ENCODE measurements at places on chromosomes 3 and 15.

DNA sequence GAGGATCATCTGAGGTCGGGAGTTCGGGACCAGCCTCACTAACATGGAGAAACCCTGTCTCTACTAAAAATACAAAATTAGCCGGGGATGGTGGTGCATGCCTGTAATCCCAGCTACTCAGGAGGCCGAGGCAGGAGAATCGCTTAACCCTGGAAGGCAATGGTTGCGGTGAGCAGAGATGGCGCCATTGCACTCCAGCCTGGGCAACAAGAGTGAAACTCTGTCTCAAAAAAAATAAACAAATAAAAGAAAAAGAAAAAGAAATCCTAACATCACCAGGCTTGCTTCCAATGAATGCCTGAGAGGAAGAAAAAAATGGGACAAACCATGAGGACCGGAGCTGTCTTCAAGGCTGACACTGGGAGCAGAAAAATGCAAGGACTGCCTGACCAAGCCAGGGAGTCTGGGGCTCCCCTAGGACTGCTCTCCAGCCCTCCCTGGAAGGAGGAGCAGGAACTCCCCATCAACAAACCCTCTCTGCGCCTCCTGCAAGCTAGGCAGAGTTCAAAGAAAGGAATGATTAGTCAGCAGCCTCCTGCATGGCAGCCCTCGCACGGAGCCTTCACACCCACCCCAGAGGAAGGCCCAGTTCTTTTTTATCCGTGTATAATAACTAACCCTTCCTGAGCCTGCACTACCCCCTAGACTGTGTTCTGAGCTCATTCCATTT, 55.4 kb downstream of the NUP210 start:
- no peak for DNase-seq

- no peak for DNase-seq
Measured at GRCh38 chr15:49075881-49076280, 29.6 kb upstream of the SECISBP2L start.

GRCh38 chr15:99983886-99984286, 250.6 kb upstream of the LYSMD4 start:
- DNase-seq, result no peak

DNA sequence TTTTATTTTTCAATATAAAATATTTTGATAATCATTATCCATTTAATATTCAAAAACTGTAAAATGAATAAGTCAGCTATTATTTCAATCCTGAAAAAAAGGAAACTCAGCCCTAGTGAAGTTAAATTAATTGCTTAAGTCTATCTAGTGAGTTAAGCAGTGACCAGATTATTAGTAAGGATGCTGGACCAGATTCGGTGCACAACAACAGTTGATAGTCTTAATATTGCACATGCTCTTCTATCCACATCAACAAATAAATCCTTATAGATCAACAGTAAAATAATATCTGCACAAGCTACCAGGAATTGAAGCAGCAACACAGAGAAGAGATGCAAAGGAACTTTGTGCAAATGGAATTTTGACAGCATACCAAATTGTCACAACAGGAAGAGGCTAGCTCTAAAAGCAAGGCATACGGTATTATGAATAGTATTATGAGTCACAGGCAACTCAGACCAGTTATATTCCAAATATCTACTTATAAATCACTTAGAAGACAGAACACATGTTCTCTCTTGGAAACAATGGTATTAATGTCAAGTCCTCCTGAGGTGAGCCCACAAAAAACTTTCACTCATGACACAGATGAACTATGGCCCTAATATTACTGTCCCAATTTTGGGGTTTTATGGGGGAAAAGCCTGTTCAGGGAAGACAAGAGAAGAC, 24.9 kb downstream of the VPS13C start:
- DNase-seq, result no peak

DNA sequence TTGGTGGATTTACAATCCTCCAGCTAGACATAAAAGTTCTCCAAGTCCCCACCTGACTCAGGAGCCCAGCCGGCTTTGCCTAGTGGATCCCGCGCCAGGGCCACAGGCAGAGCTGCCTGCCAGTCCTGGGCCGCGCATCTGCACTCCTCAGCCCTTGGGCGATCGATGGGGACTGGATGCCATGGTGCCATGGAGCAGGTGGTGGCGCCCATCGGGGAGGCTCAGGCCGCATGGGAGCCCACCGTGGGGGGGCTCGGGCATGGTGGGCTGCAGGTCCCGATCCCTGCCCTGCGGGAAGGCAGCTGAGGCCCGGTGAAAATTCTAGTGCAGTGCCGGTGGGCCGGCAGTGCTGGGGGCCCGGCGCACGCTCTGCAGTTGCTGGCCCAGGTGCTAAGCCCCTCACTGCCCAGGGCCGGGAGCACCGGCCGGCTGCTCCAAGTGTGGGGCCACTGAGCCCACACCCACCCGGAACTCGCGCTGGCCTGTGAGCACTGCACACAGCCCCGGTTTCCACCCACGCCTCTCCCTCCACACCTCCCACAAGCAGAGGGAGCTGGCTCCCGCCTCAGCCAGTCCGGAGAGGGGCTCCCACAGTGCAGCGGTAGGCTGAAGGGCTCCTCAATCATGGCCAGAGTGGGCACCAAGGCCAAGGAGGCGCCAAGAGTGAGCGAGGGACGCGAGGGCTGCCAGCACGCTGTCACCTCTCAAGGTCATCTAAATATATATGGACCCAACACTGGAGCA, 38.8 kb upstream of the IGSF11 start:
- no peak for DNase-seq

DNA sequence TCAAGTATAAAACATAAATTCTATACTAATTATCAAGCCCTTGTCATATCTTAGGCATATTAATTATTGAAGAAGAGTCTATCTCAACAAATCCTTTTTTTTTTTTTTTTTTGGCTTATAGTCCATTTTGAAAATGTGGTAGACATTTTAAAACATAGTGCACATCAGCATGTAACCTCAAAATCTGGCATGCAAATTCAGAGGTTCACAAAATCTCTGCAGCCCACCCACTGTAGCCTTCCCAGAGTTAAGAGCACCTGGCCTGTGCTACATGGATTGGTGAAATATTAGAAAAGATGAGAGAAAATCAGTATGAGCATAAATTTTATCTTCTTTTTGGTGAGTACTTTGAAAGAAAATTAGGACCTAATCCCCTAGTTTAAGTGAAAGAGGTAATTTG, 84.8 kb downstream of the MBNL1 start:
- DNase-seq, result no peak

DNA sequence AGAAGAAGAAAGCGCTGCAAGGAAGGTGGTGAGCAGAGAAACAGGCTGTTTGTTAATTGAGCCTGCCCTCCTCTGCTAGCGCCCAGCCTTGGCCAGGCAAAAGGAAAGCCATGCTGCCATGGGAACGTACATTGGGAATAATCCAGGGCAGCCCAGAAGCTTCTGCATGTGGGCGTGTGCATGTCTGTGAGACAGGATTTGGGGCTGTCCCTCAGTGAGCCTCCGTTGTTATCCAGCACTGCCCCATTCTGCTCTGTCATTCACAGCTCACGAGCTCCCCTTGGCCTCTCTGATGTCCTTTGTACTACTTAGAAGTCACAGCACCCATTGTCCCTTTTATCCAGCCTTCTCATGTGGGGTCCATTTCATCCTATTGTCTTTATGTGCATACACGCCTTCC, 239.1 kb upstream of the ROPN1 start:
- no peak for DNase-seq

- no peak for DNase-seq
Measured at GRCh38 chr3:156300929-156301840, 180.8 kb downstream of the KCNAB1 start.

DNA sequence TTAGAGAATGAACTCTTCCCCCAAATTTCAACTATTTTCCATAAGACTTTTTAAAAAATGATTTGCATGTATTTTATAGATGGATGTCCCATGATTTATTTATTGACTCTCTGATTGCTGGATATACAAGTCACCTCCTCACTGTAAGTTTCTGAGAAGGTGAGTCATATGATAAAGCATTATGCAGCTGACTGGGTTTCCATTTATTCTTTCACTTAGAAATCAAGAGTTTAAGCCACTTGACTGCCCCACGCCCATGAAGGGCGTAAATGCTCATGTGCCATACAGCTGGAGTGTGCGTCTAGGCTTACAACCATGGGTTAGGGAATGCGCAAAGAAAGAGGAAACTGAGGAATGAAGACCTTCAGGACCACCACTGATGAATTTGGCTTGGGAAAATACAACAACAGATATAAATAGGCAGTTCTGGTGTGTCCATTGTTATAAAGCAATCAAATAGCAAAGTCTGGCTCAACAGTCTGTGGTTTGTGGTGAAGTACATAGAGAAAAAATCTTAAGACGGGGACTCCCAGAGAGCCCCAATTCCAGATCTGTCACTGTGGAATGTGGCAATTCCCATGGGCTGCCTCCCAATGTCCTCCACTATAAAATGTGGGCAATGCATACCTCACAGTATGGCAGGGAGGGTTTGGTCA, 20.3 kb downstream of the SLCO2A1 start:
- DNase-seq, result no peak

GRCh38 chr15:82568986-82569385, 28.7 kb upstream of the RPS17 start:
- no peak for DNase-seq

GRCh38 chr3:136249091-136249490, 1.0 kb upstream of the PCCB start:
- no peak for DNase-seq

DNA sequence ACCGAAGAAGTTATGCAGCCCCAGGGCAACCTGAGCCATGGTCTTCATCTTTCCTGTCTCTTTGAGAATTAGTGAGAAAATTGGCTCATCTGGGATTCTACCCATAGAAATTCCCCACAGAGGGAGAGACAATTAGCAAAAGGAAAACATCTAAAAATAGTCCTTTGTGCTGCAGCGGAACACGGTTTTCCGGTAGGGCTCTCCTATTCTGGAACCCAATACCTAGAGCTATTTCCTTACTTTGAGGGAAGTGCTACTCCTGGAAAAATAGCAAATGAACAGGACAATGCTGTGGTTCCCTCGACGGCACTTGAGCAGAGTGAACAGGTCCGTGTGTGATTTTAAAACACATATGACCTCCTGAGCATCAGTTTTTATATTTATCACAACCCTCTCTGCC, 210.5 kb downstream of the FGF12 start:
- no peak for DNase-seq

GRCh38 chr3:30354972-30355371, 251.4 kb upstream of the TGFBR2 start:
- peak; percentile 63 for DNase-seq

DNA sequence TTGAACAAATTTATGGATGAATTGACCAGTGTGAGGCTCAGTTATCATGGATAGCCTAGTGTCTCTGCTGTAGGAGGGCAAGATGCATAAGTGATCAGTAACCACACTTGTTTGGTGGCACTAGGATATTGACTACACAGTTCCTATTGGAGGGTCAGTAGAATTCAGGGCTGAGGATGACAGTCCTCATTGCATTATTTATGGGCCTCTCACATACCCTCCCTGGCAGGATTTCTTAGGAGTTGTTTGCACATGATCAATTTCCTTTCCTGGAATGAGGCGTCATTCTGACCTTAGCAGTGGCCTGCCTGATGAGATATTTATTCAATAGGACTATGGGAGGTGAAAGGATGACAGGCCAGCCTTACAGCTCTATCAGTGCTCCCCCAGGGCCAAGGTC, 125.1 kb upstream of the AGBL1 start:
- no peak for DNase-seq

GRCh38 chr3:56980798-56981390, 79.6 kb upstream of the SPATA12 start:
- DNase-seq, result no peak

- no peak for DNase-seq
Measured at GRCh38 chr3:23275814-23276213, 72.7 kb downstream of the UBE2E2 start.

GRCh38 chr3:71752831-71753700, 589 bp upstream of the GPR27 start:
- no peak for DNase-seq

DNA sequence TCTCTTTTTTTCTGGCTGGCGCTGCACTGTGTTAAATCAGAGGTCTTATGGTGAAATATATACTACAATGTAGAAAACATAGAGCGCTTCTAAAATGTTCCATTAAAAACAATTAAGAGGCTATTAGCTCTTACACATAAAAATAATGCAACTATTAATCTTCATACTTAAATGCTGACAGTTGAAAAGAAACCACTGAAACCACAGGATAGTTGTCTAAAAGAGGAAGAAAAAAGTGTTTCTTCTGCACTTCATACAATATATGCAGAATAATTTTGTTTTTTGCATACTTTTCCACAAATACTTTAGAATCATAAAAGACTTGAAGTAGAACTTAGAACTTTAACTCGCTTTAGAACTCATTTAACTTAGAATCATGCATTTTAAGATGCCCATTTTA, 170.5 kb downstream of the PYDC2 start:
- DNase-seq, result no peak

- DNase-seq, result no peak
Measured at GRCh38 chr3:126607214-126607908, 47.6 kb downstream of the TXNRD3 start.

DNA sequence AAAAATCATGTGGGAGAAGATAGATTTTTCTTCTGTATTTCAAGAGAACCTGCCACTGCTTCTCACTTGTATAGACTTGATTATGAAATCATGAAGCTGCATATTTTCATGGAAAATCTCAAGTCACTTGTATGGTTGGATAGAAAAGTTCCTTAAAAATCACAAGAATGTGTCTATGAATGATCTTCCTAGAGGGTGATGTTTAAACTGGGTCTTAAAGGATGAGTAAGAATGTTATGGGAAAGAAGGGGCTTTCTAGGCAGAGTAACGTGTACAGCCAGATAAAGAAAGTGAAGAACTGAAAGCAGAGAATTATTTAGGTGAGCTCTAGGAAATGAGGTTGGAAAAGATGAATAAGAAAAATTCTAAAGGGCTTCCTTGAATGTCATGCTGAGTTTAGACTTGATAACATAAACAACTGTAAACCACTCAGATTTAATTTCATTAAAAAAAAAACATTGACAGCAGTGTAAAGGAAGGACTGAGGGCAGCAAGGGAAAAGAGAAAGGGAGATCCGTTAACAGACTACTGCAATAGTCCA, 5.0 kb downstream of the CD47 start:
- DNase-seq, result no peak

DNA sequence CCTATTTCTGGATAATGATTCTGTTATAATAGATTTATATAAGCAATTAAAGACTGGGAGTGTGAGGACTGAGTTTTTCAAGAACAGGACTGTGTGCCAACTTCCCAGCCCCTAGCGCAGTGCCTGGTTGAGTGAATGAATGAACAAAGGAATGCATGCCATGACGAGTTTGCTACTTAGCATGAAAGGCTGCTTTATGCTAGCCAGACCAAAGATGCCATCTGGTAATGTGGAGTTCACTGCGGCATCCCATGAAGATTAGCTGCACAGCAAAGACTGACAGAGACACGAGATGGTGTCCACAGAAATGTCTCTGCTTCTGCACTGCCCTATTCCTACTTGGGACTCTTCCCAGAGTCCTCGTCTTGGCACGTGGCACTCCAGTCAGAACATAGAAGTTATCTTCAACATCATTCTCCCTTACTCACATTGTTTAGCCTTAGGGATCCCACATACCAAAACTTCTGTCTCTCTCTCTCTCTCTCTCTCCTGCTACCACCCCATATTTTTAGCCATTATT, 283.9 kb upstream of the CTNNB1 start:
- no peak for DNase-seq

- no peak for DNase-seq
Measured at GRCh38 chr3:58563386-58564035, 13.7 kb downstream of the FAM107A start.

GRCh38 chr3:127483902-127484591, 106.5 kb downstream of the TPRA1 start:
- no peak for DNase-seq

GRCh38 chr3:42014458-42014920, 52.6 kb upstream of the ULK4 start:
- no peak for DNase-seq

- no peak for DNase-seq
Measured at GRCh38 chr3:50165910-50166538, 10.9 kb downstream of the SEMA3F start.
